ENCODE measurements at places on chromosomes 1 and 21. TPM values are rescaled to one million over a fixed set of nuclear protein-coding genes. Genes with fewer than 3 reads are reported as not detected.

- DNase-seq = no peak
Measured at GRCh38 chr1:236865818-236866155, 70.7 kb downstream of the MTR start.

DNA sequence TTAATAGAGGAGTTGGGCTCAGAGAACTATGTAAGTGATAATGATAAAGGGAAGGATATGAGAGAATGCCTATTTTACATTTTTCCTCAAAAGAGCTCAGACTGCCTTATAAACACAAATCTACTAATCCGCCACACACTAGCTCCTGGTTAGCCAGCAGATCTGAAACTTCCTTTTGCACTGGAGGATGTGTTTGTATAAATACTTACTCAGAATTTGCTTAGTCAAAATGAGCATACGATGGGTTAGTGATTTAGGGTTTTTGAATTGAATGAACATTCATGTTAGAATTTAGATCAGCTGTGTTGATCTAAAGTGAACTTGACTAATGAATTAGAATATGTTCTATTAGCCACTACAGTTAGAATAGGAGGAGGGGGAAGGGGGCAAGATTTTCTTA lies 9.1 kb upstream of the IER5 start:
- DNase-seq = no peak

GRCh38 chr21:43295066-43295958 lies 126.5 kb downstream of the CRYAA start:
- no peak for DNase-seq

Gene OLFML3
- 2.3 TPM for total RNA-seq

Gene VWA5B1
- not detected for total RNA-seq

- no peak for DNase-seq
Measured at GRCh38 chr1:109826446-109826845, 62.7 kb upstream of the EPS8L3 start.

Gene LYPD8
- total RNA-seq = 0.51 TPM

GRCh38 chr1:235391874-235392273 lies 24.6 kb downstream of the TBCE start:
- DNase-seq = no peak

Gene IFNAR2
- 4.7 TPM for total RNA-seq

Measured in Daoy (cell line).